Naive B cell (primary cell): ENCODE measurements at places on chromosomes 1 and 21.

DNA sequence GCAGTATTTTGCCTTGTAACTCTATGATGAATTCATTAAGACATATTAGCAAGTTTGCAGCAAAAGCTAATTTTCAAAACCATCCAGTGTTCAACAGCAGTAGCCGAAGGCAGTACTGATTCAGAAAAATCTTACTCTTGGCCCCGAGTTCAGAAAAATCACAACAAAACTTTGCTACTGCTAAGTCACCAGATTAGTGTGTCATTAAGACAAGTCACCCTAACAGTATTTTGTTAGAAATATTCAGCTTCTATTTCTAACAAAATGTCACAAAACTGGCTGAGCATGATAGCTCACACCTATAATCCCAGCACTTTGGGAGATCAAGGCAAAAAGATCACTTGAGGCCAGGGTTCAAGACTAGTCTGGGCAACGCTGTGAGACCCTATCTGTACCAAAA lies 8.2 kb downstream of the GTF2B start:
- H3K4me3 ChIP-seq, result no peak overlapping the region
- H3K27me3 ChIP-seq, result no peaks in the 10 kb centered on the region
- no peak for DNase-seq
- peaks cover 20% of the 10 kb centered on the region for H3K4me1 ChIP-seq

GRCh38 chr1:55329808-55330432 lies 114.8 kb upstream of the USP24 start:
- DNase-seq, result no peak
- H3K4me3 ChIP-seq, result no peak overlapping the region
- peaks cover 4% of the 10 kb centered on the region for H3K27me3 ChIP-seq
- no peaks in the 10 kb centered on the region for H3K36me3 ChIP-seq
- no peak overlapping the region for H3K27ac ChIP-seq

GRCh38 chr1:168261390-168261789 lies 19.3 kb upstream of the TBX19 start:
- no peak for DNase-seq
- H3K27me3 ChIP-seq, result no peaks in the 10 kb centered on the region
- peak overlapping the region; percentile 28 for H3K27ac ChIP-seq

DNA sequence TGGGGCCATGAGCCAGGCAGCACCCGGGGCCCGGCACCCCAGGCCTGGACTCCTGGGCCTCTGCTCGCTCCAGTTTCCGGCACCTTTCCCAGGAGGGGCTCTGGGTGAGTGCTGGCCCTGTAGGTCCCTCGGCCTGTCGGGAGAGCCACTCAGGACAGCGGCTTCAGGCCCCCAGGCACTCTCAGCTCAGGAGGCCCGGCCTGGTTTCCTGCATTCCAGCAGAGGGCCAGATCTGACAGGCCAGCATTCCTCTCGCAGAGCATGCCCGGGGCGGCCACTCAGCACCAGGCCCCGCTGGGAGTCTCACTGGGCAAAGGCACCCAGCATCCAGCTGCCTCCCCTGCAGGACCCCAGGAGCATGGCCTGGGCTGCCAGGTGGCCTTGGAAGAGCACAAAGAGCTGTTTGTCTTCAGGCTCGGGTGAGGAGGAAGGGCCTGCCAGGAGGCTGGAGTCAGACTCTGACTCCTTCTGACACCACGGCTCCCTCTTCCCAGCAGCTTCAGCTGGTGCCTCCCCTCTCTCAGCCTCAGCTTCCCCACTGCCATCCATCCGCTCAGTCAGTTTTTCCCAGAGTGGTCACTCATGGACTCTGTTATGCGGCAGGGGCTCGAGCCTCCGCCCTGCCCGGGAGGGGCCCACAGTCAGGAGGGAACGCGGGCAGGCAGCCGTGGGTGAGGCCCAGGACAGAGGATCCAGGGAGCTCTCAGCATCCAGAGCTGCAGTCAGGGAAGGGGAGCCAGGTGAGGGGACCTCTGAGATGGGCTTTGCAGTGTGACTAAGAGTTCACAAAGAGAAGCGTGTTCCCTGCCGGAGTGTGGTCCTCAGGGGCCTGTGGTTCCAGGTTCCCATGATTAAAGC lies 51.7 kb downstream of the WNT9A start:
- H3K36me3 ChIP-seq, result no peaks in the 10 kb centered on the region
- no peaks in the 10 kb centered on the region for H3K27me3 ChIP-seq
- no peaks in the 10 kb centered on the region for H3K4me1 ChIP-seq
- no peak for DNase-seq

GRCh38 chr1:154241703-154242351 lies 21.1 kb downstream of the UBAP2L start:
- H3K4me3 ChIP-seq, result no peak overlapping the region
- no peak overlapping the region for H3K27ac ChIP-seq
- no peak for DNase-seq
- H3K36me3 ChIP-seq, result peaks cover 25% of the 10 kb centered on the region
- no peaks in the 10 kb centered on the region for H3K27me3 ChIP-seq

GRCh38 chr1:145955436-145955835 lies 2.4 kb downstream of the LIX1L start:
- H3K36me3 ChIP-seq, result peaks cover 4% of the 10 kb centered on the region
- peak overlapping the region; percentile 16 for H3K27ac ChIP-seq
- H3K4me3 ChIP-seq, result no peak overlapping the region
- peaks cover 58% of the 10 kb centered on the region for H3K4me1 ChIP-seq
- no peak for DNase-seq
- no peaks in the 10 kb centered on the region for H3K27me3 ChIP-seq

DNA sequence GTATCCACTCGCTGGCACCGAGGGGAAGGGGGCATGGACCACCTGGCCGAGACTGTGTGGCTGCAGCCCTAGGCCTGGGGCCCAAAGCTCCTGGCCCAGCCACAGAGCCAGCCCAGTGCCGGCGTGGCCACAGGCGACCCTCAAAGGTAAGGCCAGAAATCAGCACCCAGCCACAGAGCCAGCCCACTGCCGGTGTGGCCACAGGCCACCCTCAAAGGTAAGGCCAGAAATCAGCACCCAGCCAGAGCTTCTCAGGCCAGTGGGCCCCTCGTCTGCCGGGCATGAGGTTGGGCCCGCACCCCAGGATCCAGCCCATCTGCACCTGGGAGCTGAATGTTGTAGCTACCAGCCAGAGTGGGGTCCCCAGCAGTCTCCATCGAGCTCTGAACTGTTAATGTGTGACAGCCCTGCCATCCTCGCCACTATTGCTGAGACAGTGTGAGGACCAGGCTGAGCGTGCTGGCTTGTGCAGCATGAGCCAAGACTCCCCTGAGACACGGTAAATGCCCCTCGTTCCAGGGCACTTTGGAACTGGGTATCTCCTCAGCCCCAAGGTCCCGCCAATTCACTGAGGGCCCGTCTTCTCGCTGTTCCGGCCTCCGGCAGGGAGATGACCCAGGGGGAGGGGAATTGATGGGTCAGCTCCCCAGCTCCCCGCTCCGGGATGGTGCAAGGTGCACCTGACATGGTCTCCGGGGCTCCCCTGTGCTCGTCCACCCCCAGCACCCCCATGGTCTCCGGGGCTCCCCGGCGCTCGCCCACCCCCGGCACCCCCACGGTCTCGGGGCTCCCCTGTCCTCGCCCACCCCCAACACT lies 4.7 kb upstream of the FTCD start:
- no peaks in the 10 kb centered on the region for H3K4me1 ChIP-seq
- no peak for DNase-seq
- no peak overlapping the region for H3K4me3 ChIP-seq
- no peaks in the 10 kb centered on the region for H3K27me3 ChIP-seq
- no peaks in the 10 kb centered on the region for H3K36me3 ChIP-seq

- no peaks in the 10 kb centered on the region for H3K27me3 ChIP-seq
- no peak overlapping the region for H3K27ac ChIP-seq
- peaks cover 11% of the 10 kb centered on the region for H3K4me1 ChIP-seq
- no peak overlapping the region for H3K4me3 ChIP-seq
- H3K36me3 ChIP-seq, result no peaks in the 10 kb centered on the region
- DNase-seq, result no peak
These were observed 57.6 kb upstream of the IFNLR1 start for GRCh38 chr1:24244519-24245268.

DNA sequence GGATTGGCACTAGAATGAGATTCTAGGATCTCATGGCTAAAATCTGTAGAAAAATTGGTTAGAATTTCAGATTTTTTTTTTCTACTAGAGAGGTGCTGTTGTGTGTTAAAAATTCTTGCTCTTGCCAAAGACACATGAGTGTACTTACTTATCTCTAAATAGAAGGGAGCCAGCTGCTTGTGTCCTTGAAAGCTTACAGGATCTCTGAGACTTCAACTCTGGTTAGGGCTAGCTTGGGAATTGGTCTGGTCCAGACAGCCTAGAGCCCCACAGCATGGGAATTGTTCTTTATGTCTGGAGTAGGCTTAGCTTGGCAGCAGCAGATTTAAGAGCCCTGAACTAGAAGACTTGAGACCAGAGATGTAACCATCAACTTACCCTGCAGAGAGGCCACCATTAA lies 37.3 kb downstream of the MACO1 start:
- DNase-seq, result no peak
- no peak overlapping the region for H3K27ac ChIP-seq
- no peaks in the 10 kb centered on the region for H3K27me3 ChIP-seq
- no peak overlapping the region for H3K4me3 ChIP-seq
- peaks cover 7% of the 10 kb centered on the region for H3K4me1 ChIP-seq
- peaks cover 7% of the 10 kb centered on the region for H3K36me3 ChIP-seq

- H3K27me3 ChIP-seq, result no peaks in the 10 kb centered on the region
- H3K4me1 ChIP-seq, result no peaks in the 10 kb centered on the region
- H3K4me3 ChIP-seq, result no peak overlapping the region
- H3K36me3 ChIP-seq, result no peaks in the 10 kb centered on the region
- H3K27ac ChIP-seq, result no peak overlapping the region
- no peak for DNase-seq
These were observed 425.8 kb upstream of the CAMK1G start for GRCh38 chr1:209157546-209158249.
